Islet precursor cell (in vitro differentiated cells): ENCODE measurements at places on chromosomes 5 and 9.

DNA sequence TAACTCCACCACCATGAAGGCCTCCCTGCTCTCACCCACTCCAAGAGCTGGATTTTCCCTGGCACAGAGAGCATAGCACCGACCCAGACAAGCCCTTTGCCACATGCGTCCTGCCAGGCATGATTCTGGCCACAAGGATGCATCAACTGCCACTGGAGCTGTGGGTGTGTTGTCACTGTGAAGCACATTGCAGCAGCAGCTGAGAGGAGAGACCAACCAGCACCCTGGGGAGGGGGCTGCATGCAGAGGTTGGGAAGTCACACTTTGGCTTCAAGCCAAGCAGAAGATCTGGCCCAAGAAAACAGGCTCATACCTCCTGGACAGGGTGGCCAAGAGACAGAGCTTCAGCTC lies 22.6 kb upstream of the PTGES start:
- DNase-seq: no peak

DNA sequence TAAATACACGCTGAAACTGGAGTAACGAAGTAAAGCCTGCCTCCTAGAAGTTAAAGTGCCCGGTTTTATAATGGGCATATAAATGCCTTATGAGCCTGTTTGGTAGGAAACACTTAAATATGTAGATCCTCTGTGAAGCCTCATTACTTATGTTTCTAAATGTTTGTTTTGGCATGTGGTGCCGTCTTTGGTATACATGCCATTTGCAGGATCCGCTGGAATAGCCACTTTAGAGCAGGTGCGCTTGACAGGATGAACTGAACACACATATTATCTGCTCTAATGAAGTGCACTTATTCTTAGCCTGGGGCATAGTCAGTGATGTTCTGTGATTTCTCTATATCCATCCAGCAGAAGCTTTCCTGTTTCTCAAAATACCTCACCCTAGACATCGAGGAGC lies 778.1 kb upstream of the WWC1 start:
- DNase-seq: no peak

DNA sequence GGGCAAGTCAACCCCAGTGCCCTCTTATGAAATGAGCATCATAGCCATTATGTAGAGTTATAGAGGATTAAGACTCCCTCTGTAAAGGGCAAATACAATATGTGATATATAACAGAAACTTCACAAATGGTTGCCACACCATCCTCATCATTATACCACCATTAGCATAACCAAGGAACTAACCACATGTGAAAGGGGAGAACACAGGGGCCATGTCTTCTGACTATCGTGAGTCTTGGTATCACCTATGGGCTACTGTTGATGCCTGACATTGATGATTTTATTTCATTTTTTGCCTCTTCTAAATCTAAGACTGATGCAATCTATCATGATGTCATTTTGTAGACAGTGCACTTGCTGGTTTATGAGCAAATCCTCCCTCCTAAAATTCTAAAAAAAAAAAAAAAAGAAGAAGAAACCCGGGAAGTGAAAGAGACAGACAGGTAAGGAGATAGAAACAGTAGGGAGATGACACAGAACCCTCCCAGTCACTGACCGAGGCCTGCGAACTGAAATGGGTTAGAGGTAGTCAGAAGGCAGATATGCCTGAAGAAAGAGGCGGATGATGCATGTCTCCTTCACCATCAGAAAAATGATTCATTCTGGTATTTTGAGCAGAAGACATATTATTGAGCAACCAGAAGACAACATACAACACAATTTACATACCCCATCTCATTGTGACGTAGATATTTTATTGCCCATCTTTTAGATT lies 266.0 kb downstream of the DMAC1 start:
- no peak for DNase-seq

DNA sequence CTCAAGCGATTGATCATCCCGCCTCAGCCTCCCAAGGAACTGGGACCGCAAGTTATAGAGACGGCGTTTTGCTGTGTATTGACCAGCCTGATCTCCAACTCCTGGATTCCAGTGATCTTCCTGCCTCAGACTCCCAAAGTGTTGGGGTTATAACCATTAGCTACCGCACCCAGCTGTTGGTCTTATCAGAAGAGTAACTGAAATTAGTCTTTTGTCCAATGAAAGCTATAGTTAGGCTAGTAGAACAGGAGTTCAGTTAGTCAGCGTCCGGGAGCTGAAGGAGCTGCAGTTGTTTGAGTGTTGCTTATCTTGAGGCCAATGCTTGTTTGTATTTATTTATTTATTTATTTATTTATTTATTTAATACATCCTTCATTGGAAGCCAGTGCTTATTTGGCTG lies 3.2 kb upstream of the MIGA2 start:
- no peak for DNase-seq

GRCh38 chr5:139845846-139846681 lies 50.5 kb downstream of the PSD2 start:
- DNase-seq: no peak

DNA sequence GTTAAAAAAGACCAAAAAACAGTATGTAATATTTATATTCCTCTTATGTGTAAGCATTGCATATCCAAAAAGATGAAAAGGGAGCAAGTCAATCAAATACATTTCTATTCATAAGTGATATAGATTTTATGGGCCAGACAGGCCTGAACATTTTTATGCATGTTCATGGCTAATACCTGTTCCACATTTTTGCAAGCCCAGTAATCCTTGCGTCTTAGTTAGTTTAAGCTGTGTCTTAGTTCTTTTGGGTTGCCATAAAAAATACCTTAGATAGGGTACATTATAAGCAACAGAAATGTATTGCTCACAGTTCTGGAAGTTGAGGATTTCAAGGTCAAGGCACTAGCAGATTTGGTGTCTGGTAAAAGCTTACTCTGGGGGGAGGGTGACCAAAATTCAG lies 342.1 kb downstream of the TAF11L14 start:
- no peak for DNase-seq

GRCh38 chr9:96644137-96644536 lies 11.0 kb downstream of the PRXL2C start:
- no peak for DNase-seq
